ENCODE measurements at places on chromosomes 2 and 18.
A peak's percentile ranks its signal among the peaks of the same experiment; 100 is the strongest.

GRCh38 chr2:27184115-27184514 lies 27.7 kb upstream of the ATRAID start:
- DNase-seq, result peak; percentile 47

DNA sequence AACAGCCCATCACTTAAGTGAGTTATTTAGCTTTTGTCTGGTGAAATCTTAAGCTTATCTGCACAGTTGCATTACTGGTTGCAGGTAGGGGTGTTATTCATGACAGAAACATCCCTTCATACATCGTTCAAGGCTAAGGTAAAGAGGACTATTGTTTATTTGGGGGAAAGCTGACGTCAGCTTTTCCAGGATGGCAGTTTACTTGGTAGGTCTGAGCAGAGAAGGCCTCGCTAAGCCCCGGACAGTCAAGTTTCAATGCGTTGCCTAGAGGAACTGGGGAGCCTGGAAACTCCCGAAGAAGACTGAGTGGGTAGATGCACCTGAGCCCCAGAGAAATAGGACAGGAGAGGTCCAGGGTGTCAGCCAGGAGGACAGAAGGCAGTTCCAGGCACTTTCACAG lies 2.2 kb downstream of the RNU4ATAC start:
- DNase-seq, result no peak

- no peak for DNase-seq
Observed at GRCh38 chr2:207289295-207290018, 123.7 kb upstream of the KLF7 start.

DNA sequence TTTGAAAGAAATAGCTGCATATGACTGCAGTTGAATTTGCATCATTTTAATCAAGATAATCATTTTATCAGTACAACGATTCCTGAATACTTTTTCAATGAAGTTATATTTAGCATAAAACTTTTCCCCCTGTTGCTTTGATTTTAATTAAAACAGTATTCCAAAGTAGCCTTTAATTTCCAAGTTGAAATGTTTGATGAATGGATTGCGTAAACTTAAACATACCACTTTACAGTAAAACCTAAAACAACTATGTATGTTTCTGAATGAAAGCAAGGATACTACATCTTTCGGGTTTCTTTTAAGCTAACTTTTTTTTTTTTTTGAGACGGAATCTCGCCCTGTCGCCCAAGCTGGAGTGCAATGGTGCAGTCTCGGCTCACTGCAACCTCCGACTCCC lies 1.4 kb downstream of the SPAST start:
- no peak for DNase-seq

GRCh38 chr18:38718365-38718901 lies 1152.8 kb upstream of the CELF4 start:
- DNase-seq, result no peak

GRCh38 chr2:96511851-96512250 lies 6.7 kb upstream of the NEURL3 start:
- DNase-seq, result no peak

DNA sequence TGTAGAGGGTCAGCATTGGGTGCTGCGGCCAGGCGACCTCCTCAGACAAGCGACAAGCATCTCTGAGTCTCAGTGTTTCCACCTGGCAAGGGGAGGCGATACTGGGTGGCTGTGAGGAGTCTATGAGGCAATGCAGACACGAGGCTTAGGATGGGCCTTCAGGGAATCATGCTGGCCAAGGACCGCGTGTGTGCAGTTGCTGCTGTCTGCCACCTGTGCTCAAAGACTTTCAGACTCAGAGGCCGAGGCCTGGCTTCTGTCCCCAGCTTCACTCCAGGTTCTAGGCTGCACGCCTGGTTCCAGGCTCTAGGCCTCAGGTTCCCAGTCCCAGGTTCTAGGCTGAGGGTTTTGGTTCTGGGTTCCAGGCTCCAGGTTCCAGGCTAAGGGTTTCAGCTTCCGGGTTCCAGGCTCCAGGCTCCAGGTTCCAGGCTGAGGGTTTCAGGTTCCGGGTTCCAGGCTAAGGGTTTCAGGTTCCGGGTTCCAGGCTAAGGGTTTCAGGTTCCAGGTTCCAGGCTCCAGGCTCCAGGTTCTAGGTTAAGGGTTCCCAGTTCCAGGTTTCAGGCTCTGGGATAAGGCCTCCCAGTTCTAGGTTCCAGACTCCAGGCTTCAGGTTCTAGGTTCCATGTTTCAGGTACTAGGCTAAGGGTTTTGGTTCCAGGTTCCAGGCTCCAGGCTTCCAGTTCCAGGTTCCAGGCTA lies 14.8 kb downstream of the LRRFIP1 start:
- DNase-seq, result no peak

GRCh38 chr2:165575044-165575615 lies 105.6 kb downstream of the CSRNP3 start:
- no peak for DNase-seq

GRCh38 chr2:27622921-27623384 lies 5.9 kb downstream of the CCDC121 start:
- DNase-seq, result peak; percentile 97

GRCh38 chr2:111702804-111703196 lies 181.2 kb downstream of the ANAPC1 start:
- DNase-seq, result no peak

DNA sequence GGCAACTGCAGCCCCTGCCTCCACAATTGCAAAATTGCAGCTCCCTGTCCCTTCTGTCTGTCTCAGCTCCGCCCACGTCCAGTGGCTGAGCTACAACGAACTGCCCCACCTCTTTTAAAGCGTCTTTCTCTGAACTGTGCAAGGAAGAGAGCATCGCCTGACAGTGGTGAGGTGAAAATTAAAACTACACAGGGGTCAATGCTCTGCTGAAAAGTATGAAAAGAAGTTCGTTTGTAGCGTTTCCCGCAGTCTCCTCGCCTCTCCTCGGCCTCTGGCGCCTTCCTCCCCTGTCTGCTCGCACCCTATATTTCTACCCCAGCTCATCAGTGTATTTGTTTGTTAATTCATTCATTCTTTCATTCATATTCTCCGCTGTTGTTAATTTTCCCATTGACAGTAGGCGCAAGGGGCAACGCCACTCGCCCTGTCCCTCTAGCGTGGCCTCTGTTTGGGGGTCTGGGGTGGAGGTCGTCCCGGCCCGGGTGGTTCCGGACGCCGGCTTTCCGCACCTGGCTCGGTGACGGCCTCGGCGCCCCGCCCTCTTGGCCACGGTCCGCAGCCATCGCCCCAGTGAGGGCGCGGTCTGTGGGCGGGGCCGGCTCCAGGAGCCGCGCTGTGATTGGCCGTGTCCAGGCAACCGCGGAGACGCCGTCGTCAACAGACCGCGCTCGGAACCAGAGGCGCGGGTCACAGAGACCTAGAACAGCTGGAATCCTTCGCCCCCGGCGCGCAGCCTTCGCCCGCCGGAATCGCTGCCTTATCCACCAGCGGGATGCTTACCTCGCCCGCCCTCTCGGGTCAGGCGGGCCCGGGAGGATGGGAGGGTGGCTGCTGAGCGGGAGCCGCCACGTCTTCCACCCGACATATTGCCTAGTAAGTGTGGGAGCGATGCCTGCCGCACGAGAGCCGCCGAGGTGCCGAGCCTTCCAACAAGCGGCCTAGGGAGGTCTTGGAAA lies at the start of gene VWA3B:
TSS of gene VWA3B (plus strand) at position 677 of the 956 bp plus-strand sequence. CDS start 5,926 bp downstream, outside the sequence.
- peak; percentile 45 for DNase-seq

- no peak for DNase-seq
Observed at GRCh38 chr2:69483024-69483423, 45.8 kb upstream of the NFU1 start.

GRCh38 chr18:44370861-44371260 lies 309.8 kb upstream of the SETBP1 start:
- no peak for DNase-seq

DNA sequence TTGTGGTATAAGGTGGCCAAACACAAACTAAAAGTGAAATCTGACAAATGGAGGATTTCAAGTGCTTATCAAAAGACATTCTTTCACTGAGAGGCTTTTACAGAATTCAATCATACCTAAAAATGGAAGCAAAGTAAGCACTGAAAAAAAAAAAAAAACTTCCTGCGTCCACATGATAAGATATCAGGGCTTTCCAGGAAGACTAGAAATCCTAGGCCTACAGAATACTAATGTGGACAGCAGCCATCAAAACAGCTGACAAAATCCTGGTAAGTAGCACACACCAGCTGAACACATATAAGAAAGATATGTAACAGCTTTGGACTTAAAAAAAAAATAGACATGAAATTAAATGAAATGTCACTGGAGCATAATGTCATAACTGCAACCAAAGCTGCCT lies 178.2 kb downstream of the SUCLG1 start:
- no peak for DNase-seq

- no peak for DNase-seq
Observed at GRCh38 chr2:51846796-51847195, 814.9 kb upstream of the NRXN1 start.

GRCh38 chr2:186918495-186918894 lies 69.5 kb upstream of the ZSWIM2 start:
- no peak for DNase-seq

GRCh38 chr2:200428961-200429665 lies 80.8 kb downstream of the KCTD18 start:
- no peak for DNase-seq

DNA sequence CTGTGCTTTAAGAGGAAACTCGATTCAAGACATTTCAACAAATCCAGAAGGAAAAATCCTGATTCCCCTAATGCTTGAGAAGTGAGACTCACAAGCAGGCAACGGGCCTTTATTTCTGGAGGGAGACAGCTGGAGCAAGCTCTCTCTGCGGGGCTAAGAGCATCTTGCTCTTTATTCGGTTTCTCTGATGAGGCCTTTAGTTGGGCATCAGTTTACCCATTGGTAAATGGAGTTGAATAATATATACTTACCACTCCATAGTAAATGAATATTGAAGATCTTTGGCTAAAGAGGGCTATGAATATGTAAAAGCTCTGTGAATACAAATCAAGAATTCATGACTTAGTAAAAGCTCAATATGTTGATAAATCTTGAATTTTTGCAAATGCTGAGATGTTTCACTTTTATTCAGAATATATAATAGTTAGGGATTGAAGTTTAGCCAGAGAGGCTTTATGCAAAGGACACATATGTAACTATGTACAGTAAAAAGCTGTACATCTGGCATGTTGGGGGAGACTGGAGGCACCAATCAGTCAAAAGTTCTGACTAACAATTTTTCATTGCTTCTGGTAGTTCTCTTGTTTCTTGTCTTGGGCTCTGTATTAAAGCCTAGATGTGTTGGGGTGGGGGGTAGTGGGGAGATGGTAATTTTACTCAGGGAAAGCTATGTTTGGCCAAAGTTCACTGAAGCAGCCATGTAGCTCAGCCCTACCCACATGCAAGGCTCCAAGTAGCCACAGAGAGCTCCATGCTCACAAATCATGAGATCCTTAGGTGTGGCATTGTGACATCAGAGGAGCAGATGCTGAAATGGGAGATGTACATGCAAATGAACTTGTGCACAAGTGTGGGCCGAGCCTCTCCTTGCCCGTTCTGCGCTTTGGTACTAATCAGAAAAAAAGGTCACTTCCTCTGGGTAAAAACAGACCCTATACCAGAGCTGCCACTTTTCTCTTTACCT lies 200.2 kb downstream of the SATB2 start:
- no peak for DNase-seq

- DNase-seq, result no peak
Observed at GRCh38 chr2:134319596-134320254, 65.9 kb downstream of the MGAT5 start.

DNA sequence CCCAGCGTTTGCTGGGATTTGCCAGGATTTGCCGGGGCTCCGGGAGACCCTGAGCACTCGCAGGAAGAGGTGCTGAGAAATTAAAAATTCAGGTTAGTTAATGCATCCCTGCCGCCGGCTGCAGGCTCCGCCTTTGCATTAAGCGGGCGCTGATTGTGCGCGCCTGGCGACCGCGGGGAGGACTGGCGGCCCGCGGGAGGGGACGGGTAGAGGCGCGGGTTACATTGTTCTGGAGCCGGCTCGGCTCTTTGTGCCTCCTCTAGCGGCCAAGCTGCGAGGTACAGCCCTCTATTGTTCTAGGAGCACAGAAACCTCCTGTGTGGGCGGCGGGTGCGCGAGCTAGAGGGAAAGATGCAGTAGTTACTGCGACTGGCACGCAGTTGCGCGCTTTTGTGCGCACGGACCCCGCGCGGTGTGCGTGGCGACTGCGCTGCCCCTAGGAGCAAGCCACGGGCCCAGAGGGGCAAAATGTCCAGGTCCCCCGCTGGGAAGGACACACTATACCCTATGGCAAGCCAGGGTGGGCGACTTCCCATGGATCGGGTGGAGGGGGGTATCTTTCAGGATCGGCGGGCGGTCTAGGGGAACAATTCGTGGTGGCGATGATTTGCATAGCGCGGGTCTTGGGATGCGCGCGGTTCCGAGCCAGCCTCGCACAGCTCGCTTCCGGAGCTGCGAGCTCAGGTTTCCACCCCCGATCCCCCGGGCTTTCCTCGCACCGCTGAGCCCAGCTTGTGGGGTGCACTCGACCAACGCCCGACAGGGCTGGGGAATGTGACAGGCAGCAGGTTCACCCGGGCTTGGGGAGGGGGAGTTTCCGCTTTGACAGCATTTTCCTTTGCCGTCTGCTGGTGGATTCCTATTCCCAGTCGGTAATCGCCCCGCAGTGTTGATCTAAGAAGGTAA lies 2.8 kb downstream of the ONECUT2 start:
- DNase-seq, result peak; percentile 54

DNA sequence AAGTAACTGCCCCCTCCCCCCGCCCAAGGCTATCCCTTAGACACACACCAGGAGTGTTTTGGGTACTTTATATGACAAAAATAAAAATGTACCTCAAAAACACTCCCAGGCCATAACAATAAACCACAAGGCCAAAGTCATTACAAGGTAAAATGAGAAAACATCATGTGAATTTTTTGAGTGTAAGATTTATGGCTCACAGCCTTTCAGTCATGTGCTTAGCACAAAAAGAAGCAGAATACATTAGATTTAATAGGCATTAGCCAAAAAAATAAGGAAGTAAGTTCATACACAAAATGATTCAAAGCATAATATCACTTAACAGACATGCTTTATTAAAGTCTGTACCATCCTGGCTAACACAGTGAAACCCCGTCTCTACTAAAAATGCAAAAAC lies 103.7 kb downstream of the CACNB4 start:
- no peak for DNase-seq

DNA sequence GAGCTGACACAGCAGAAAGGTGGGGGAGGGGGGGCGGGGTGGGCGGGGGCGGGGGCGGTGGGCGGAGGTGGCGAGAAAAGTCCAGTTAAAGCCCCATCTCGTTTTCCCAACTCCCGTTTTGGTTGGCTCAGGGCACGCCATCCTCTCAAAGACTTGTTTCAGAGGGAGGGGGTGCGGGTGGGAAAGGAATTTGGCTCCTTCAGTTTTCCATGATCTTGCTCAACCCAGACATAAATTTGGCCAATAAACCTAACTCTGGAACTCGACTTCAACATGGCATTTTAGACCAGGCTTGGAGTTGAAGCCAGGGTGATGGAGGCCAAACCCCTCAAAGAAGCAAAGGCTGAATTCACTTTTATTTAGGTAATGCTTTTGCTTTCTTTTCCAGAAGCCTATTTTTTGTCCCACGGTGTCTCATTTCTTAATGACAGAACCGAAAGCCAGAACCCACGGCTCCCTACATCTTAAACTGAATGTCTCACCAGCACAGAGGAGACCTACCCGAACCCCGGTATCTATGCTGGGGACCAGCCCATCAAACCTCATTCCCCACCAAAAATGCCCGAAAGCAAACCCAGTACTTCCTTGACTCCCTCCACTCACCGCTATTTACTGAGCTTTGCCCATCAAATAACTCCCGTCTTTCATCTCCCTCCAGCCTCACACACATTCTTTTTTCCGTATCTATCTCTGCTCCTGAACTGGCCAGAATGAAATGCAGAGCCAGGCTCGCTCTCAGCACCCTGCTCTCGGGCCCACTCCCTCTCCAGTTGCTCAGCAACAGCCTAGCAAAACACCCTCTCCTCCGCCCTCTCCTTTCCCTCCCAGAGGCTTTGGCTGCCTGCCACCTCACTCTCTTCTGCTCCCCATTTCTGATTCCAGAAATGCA lies 4.3 kb downstream of the IGFBP5 start:
- DNase-seq, result peak; percentile 90

All from EH (cell line).